Esophagus squamous epithelium (tissue), 5 donors: ENCODE measurements at places on chromosomes 11 and 22.

- no peak for DNase-seq
Observed at GRCh38 chr11:27115051-27115650, 74.5 kb downstream of the BBOX1 start.

DNA sequence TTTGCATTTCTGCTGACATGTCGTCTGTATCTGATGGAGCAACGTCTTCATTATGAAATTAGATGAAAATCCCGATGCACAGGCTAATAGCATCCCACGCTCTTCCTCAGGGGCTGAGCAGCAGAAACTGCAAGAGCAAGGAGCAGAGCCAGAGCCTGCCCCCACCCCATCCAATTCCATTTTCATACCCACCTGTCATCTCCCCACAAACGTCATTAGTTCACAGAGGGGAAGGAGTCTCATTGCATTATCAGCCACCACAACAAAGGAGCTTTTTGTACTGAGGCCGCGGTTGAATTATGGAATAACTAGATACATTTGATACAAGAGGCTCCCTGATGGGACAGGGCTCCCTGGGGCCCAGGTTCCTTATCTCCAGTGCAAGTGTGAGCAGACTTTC is 515.0 kb downstream of the NTM start:
- DNase-seq, result no peak

DNA sequence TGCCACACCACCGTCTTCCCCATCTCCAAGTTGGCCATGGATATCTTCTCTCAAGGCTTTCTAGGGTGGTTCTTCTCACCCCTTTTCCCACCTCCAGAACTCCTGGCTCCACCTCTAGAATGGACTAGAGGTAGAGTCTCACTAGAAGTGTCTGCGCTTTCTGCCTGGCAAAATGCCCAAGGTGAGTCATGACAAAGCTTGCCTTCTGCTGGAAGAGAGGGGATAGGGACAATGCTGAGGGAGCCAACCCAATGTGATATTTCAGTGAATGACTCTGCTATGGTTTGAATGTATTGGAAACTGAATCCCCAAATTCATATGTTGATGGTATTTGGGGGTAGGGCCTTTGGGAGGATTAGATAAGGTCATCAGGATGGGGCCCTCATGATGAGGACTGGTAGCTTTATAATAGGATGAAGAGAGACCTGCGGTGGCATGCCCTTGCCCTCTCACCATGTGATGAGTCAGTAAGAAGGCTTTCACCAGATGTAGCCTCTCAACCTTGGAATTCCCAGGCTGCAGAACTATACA is 4.1 kb upstream of the CD82 start:
- no peak for DNase-seq

DNA sequence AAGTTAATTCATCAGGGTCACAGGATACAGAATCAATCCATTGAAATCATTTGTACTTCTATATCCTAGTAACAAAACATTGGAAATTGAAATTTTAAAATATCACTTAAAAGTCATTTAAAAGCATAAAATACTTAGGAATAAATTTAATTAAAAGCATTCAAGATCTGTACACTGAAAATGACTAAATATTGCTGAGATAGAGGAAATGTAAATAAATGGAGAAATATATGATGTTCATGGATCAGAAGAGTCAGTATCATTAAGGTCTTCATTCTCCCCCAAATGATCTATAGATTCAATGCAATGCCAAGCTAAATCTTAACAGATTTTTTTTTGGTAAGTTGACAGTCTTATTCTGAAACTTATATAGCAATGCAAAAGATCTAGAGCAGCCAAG is 49.8 kb downstream of the RRP8 start:
- DNase-seq, result no peak

DNA sequence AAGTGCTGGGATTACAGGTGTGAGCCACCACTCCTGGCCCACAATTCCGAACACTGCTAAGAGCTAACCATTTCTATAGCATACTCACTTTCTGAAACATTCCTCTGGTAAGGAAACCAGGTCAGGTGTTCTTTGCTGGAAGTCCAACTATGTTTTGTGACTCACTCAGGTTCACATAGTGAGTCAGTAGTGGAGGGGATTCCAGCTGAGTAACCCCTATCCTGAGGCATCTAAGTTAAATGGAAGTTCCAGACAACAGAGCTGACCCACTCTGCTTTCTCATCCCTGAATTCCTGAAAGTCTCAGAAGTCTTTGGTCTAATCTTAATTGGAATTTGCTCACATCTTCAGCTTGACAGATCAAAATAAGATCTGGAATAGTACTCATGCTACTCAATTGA is 3.0 kb upstream of the CHRNA10 start:
- no peak for DNase-seq

GRCh38 chr11:109150581-109150980 is 271.4 kb upstream of the C11orf87 start:
- no peak for DNase-seq

GRCh38 chr11:8365216-8365941 is 101.7 kb upstream of the LMO1 start:
- DNase-seq, result no peak
